Cortex of kidney (tissue), 1 donor: ENCODE measurements at places on chromosomes 6 and 20.

DNA sequence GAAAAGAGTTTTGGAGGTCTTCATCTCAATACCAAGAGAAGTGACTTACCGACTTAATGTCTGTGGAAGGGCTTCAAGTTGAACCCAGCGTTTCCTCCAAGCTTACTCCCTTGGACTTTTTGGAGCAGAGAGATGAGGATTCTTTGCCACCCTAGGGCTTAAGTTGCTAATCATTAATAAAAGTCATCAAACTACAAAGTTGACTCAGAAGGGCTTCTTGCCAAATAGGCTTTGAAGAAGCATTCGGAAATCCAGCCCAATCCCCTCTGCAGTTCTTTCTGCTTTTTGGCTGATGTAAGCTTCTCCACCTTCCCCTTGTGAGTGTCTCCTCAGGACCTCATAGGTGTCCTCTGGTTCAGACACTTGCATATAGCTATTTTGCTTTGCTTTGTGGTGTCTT lies at the start of gene SLC17A3:
TSS of gene SLC17A3 (minus strand) at position 126 of the 400 bp plus-strand sequence. CDS start 5,856 bp downstream, outside the sequence.
- no peak for DNase-seq

DNA sequence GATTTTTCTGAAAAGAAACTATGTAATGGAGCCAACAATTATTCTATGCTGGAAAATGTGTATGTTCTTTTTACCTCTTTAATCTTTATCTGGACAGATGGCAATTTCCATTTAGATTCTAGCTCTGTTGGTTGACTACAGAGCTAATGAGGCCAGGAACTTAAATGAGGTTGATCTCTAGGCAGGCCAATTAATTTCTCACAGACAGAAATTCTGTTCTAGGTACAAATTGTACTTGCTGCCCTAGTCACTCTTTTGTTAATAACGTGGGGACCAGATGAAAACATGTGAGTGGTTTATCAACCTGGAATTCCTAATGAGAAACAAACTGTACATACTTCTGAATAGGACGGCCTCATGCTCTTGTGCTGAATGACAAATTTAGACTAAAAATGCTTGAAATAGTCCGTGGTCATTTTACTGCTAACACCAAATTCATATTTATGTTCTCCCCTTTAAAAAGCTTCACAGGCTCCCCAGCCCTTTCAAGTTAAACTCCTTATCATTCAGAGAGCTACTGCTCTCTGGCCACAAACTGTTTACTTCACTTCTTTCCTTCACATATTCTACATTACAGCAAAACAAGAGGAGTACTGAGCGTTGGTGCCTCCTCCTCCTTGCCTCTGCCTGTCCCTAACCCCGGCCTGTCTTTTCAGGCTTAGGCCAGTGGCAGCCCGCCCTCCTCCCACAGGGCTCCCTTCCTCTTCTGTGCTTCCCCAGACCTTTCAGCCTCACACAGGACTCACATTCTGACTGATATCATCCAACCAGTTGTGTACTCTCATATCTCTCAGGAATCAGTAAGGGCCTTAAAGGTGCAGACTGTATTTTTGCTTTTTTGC lies 41.4 kb downstream of the DTNBP1 start:
- DNase-seq: no peak

DNA sequence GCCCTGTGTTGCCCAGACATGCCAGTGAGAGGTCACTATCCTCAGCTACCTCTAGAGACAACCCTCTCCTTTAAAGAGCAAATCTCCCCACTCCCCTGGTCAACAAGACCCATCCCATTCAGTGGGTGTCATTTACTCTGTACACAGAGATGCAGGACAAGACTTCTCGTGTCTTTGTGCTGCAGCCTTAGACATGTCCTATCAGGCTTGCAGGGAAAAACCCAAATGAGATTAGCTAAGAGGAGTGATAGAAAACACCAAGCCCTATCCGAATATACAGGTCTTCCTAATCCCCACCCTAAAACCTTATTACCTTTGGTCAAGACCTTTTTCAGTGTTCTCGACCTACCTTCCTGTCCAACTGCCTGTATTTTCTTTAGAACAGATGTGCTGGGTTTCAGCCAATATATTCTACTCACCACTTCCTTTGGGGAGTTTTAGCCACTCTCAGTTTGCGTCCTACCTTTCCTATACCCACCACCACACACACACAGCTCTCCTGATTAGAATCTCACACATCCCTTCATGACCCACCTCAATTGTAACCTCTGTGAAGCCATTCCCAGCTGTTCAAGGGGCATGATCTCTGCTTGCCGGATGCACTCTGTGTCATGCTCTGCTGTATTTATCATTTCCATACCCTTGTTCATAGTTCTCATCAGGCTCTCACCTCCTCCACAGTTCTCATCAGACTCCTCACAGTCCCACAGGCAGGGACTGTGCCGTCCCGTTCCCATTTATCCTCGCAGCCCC lies 39.7 kb downstream of the TRAM2 start:
- DNase-seq: no peak

GRCh38 chr20:19828232-19828631 lies 70.2 kb downstream of the RIN2 start:
- DNase-seq: no peak

- no peak for DNase-seq
Measured at GRCh38 chr6:141024526-141024925, 1108.2 kb upstream of the GJE1 start.
